Kidney (tissue), 22 donors: ENCODE measurements at places on chromosomes 6 and 20. TPM values are rescaled to one million over a fixed set of nuclear protein-coding genes. Genes with fewer than 3 reads are reported as not detected.

HAO1 gene
- polyA plus RNA-seq = 0.86 TPM

C20orf141 gene
- polyA plus RNA-seq = not detected

ORC3 gene
- polyA plus RNA-seq = 16.4 TPM

NHLRC1 gene
- polyA plus RNA-seq = 1.8 TPM

CRYBG1 gene
- polyA plus RNA-seq = 7.0 TPM

SDCBP2 gene
- polyA plus RNA-seq = 10.3 TPM

GABRR1 gene
- polyA plus RNA-seq = not detected

EDN3 gene
- not detected for polyA plus RNA-seq

ECT2L gene
- polyA plus RNA-seq = not detected

- DNase-seq = no peak
Measured at GRCh38 chr6:3711776-3712175, 39.7 kb downstream of the PXDC1 start.

DNA sequence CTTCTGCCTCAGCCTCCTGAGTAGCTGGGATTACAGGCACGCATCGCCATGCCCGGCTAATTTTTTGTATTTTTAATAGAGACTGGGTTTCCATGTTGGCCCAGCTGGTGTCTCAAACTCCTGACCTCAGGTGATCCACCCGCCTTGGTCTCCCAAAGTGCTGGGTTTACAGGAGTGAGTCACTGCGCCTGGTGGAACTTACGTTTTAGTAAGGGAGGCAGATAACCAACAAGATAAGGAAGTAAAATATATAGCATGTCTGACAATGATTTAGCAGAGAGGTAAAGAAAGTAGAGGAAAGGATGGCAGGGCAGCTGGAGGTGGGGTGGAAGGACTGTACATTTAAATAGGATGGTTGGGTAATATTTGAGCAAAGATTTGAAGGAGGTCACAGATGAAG is 12.8 kb upstream of the MYMX start:
- no peak for DNase-seq

DNA sequence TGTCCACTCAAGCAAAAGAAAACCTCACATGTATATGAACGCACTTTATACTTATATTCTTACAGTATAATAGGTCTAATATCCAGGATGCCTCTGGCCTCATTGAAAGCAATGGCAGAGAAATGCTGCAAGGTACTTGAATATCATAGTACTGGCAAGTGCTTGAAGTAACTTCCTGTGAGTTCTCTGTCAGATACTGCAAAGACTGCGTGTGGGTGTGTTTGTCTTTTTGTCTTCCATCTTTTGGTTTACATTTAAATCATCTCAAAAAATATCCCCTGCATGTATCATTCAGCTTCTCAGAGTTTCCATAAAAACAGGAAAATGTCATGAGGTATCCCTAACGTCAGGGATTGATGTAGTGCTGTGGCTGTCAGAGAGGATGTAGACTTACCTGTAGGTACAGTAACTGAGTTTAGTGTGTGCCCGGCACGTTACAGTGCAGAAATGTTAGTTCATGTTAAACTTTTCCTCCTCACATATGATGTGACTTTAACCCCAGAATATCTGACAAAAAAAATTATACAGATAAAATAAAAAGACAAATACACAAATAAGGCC is 184.3 kb downstream of the DST start:
- DNase-seq = no peak

DNA sequence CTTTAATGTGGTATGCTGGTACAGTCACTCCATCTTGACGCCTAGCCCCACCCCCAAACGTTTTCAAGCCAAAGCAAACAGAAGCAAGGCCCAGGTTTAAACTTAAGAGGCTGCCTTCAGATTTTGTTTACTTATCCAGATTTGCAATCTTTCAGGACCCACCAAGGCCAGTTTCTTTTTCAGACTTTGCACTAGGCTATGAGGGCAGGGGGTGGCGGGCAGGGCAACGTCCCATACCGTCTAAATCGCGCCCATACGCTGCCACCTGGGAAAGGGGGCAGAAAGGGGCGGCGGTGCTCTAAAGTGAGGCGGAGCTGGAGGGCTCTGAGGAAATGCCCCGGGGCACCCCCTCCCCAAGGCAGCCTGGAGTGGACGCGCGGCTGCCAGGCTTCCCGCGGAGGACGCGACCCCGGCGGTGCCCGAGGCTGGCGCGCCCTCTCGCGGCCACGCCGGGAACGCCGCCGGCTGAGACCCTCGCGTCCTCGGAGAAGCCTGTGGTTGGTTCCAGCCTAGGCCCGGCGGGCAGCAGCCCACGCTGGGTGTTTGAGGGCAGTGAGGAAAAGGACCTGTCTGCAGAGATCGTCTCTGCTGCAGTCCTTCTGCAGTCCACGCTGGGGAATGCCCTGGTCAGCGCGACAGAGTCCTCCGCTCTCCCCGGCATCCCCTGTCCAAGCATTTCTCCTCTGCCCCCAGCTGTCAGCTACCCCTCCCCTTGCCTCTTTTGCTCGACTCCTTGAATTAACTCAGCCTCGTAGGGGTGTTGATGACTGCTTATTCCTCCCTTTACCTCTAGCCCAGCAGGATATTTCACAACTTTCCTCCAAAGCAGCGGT is 129.2 kb upstream of the PRND start:
- peak; percentile 75 for DNase-seq

DNA sequence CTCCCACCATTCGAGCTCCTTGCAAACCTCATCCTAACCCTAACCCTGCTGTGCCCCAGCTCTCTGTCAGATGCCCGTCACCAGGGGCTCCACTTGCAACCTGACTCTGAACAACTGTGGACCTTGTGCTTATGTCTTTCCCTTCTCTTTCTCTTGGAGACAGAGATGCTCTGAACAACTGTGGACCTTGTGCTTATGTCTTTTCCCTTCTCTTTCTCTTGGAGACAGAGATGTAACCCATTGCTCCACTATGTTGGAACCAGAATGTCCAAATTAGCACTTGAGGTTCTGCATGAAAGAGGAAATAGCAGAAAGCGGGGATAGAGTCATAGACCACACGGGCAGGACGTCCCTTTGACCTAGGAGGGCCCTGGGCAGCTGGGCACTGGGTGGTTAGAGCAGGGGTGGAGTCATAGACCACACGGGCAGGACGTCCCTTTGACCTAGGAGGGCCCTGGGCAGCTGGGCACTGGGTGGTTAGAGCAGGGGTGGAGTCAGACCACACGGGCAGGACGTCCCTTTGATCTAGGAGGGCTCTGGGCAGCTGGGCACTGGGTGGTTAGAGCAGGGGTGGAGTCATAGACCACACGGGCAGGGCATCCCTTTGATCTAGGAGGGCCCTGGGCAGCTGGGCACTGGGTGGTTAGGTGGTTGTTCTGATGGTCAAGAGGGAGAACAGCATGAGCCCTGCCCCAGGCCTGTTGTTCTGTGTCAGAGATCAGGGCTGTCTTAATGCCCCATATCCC is 22.2 kb downstream of the PCMTD2 start:
- no peak for DNase-seq

GRCh38 chr20:47365023-47365764 is 8.7 kb upstream of the ZMYND8 start:
- DNase-seq = no peak

DNA sequence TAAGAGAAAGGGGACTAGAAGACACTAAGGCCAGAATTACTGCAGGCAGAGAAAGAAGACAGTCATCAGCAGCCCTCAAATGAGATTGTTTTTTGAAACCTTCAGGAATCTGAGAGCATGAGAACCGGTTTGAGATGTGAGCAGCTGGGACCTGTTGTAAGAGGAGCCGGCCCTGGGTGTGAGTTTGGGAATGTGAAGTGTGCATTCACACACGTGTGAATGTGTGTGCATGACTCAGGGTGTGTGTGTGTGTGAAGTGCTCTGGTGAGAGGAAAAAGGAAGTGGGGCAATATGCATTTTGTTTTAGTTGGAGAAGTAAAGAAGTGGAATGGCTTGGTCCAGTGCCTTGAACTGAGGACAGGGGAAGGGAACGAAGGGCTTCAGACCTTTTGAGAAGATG is 4.3 kb downstream of the SCUBE3 start:
- DNase-seq = no peak

GRCh38 chr6:169172456-169172855 is 81.2 kb downstream of the THBS2 start:
- peak; percentile 72 for DNase-seq

DNA sequence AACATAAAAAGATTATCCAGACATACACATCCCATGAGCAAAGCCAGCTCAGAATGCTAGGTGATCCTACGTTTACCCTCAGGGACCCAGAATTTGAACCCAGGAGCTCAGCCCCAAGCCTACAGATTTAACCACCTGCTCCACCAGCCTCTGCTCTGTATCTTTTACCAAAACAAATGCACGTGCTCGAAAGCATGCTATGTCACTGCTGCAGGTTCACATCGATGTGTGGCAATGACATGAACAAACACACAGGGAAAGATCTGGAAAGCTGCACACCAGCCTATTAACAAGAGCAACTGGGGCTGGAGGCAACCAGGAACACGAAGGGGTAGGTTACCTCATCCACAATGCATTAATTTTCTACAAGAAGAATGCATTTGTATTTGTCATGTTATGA is 32.1 kb downstream of the PREX1 start:
- no peak for DNase-seq

GRCh38 chr6:3383525-3383924 is 73.3 kb downstream of the SLC22A23 start:
- no peak for DNase-seq

DNA sequence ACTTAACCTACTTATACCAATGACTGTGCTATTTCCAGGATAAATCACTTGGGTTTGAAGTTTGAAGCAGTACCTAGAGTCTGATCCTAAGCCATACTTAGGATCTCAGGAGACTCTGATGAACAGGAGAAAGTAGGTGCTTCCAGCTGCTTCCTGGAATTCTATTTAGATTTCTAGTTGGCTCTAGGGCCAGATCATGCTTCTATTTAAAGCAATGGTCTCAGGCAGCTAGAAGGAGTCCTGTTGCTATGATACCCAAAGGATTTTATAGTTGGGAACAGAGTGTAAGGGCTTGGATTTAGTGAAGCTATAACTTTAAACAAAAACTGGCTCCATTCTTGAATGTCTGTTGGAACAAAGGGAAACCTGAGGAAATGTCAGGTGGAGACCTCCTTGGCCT is 52.4 kb upstream of the TINAG start:
- no peak for DNase-seq

DNA sequence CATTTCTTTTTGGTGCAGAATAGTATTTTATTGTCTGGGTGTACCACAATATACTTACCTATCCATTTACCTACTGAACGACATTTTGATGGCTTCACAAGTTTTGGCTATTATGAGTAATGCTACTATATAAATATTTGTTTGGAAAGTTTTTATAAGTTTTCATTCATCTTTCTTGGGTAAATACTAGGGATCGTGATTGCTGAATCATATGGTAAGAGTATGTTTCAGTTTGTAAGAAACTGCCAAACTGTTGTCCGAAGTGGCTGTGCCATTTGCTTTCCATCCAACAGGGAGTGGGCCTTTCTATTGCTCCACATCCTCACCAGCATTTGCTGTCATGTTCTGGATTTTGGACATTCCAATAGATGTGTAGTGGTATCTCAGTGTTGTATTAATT is 104.2 kb downstream of the CDYL start:
- no peak for DNase-seq

DNA sequence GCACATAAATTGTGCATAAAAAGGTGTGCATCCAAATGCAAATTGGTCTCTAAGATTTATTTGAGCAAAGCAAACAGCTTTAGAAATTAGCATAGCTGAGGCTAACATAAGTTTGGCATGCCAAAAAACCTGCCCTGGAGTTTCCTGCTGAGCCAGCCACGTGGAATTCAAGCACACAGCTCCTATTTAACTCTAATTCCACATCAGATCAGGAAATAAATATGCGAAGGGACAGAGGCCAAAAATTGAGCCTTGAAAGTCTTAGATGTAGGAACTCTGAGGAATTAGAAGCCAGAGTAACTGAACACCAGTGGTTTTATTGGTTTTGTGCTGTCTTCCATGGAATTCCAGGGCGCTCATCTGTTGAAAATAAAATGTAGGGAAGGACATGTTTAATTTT is 19.6 kb downstream of the SOBP start:
- no peak for DNase-seq

DNA sequence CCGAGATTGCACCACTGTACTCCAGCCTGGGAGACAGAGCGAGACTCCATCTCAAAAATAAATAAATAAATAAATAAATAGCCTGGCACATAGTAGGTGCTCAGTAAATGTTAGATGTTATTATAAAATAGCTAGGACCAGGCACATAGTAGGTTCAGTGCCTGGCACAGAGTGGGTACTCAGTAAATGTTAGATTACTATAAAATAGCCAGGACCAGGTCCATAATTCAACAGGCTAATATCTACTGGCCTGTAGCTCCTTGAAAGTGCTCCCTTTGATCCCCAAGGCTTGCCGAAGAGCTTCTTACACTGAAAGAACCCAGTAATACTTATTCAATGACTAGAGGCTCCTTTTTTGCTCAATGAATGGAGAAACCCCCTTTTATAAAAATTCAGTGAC is 215.1 kb upstream of the ZNF217 start:
- no peak for DNase-seq

DNA sequence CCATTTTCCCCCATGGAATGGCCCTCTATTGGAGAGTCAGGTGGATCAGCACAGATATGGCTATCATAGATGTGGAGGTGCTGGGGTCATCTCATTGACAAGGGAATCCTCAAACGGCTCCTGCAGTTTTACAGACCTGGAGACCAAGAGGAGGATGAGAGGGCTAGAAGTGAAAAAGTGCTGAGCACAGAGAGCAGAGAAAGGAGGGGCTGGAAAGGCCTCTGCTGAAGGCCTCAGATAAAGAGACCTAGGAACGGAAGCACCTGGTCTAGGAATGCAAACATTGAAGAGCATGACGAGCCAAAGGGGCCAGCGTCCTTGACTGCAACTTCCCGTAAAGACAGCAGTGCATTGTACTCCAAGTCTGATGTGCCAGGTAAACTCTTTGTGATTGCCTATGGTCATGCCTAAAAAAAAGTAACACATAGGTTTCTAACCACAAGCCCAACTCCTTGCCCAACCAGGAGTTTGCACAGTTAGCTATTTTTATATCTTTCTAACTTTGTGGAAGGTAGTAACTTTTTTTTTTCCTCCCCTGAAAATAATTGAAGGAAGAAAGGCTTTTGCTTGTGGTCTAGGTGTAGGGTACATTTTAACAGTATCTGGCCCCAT is 15.2 kb downstream of the RSPH4A start:
- DNase-seq = peak; percentile 34

- no peak for DNase-seq
Measured at GRCh38 chr20:21397341-21398108, at the start of gene NKX2-4. NKX2-4 (minus strand) TSS chr20:21397526; CDS start chr20:21397399, 127 bp downstream.

- DNase-seq = no peak
Measured at GRCh38 chr6:26163427-26164119, 76.3 kb downstream of the HFE start.

- DNase-seq = no peak
Measured at GRCh38 chr20:41748756-41749582, 130.8 kb upstream of the CHD6 start.
